Aorta (tissue), 5 donors: ENCODE measurements at places on chromosomes 3 and 15.

GRCh38 chr3:41033956-41034519 lies 165.3 kb upstream of the CTNNB1 start:
- DNase-seq = no peak

DNA sequence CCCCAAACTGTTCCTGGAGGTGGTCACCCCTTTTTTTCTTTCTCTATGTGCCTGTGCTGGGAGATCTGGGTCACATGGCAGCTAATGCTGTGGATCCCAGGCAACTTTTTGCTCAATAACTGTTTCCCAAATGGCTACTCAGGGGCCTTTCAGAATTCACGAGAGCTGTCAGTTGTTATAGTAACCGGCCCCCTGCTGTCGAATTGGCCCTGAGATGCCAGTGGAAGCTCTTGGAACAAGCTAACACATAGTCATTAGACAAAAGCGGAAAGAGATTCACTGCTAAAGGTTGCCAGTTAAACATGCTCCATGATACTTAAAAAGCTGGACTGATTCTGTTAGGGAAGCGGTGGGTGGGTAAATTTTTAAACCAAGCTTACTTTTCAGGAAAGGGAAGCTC lies 144.1 kb downstream of the FEZF2 start:
- DNase-seq = no peak

- no peak for DNase-seq
Measured at GRCh38 chr3:190381441-190381840, 6.5 kb upstream of the CLDN16 start.

- DNase-seq = no peak
Measured at GRCh38 chr15:46589088-46589487, 954.3 kb downstream of the SQOR start.

- no peak for DNase-seq
Measured at GRCh38 chr3:152385761-152386160, 117.0 kb downstream of the MBNL1 start.

GRCh38 chr15:98939311-98940080 lies 68.1 kb downstream of the PGPEP1L start:
- no peak for DNase-seq

GRCh38 chr15:78438619-78439285 lies 736 bp downstream of the IREB2 start:
- DNase-seq = no peak

- DNase-seq = no peak
Measured at GRCh38 chr15:93543093-93543492, 454.1 kb upstream of the RGMA start.

DNA sequence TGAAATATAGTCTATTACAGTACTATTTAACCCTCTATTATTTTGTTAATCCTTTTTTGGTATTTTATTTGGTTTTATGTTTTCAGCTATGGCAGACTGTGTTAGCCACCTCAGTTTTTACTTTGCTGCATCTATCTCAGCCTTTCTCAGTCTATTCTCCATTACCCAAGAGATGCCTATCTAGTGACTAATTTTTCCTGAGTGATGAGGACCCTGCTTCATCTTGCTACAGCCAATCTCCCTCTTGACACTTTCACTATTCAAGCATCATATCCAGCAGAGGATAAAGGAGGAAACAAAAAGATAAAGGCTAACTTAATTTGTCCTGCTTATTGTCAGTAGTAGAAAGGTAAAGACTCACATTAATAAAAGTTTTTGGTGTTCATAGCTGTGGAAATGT lies 141.8 kb upstream of the NECTIN3 start:
- DNase-seq = no peak

DNA sequence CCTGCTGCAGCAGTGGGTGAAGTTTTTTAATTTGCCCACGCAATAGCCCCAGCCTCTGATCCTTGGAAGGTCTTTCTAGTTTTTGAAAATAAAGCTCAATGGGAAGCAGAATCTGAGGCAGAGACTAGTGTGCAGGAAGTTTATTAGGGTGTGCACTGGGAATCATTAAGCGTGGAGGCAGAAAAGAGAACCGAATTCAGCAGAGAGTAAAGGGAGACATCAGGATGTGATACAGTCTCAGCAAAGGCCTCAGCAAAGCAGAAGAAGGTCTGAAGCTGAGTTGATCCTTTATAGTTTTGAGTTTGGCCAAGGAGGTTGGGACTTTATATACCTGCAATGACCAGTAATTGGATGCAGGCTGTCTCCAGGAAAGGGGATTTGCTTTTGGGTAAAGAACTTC lies 4.9 kb upstream of the BTLA start:
- DNase-seq = no peak

DNA sequence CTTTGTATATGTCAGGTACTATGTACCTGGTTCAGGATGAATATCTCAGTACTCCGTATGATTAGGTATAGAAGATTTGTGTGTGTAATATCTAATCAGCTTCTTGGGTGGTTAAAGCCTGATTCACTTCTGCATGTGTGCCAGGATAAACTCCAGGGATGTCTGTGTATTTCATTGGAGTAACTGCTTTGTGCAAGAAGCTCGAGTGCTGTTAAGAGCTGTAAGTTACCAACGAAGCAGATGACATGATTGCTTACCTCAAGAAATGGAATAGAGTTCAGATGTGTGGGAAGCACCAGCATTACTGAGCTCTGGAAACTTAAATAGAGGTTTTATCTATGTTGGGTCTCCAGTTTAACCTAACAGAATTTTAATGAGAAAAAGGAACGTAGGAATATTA lies 23.7 kb downstream of the FAM98B start:
- DNase-seq = no peak

GRCh38 chr3:155185631-155186071 lies 105.5 kb downstream of the MME start:
- no peak for DNase-seq

DNA sequence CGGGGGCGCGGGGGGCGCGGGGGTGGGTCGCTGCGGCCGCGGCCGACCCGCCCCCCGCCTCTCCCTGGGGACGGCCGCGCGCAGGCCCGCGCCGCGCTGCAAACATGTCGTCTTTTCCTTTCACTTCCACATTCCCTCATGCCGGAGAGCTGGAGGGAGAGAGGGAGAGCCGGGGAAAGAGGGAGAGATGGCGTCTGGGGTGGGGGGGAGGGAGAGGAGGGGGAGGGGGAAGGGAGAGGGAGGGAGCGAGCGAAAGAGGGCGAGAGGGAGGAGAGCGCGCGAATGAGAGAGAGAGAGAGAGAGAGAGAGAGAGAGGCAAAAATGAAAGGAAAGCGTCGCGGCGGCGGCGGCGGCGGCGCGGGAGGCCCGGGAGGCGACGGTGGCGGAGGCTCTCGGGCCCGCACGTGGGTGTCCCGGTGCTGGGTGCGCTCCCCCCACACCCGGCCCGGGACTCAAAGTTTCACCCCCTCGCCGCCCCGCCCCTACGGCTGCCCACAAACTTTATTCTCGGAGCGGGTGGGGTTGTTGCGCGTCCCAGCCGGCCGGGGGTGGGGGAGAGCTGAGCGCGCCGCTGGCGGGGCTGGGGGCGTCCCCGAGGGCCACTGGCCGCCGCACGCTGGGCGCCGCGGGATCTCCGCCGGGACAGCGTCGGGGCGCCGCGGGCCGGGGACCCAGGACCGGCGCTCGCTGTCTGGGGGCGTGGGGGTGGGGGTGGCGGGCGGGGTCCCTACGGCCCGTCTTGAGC lies 731 bp downstream of the ZNF710 start:
- peak; percentile 83 for DNase-seq

GRCh38 chr15:43518197-43518761 lies 871 bp downstream of the MAP1A start:
- DNase-seq = no peak

GRCh38 chr3:195806211-195806915 lies 5.4 kb downstream of the MUC4 start:
- peak; percentile 11 for DNase-seq

DNA sequence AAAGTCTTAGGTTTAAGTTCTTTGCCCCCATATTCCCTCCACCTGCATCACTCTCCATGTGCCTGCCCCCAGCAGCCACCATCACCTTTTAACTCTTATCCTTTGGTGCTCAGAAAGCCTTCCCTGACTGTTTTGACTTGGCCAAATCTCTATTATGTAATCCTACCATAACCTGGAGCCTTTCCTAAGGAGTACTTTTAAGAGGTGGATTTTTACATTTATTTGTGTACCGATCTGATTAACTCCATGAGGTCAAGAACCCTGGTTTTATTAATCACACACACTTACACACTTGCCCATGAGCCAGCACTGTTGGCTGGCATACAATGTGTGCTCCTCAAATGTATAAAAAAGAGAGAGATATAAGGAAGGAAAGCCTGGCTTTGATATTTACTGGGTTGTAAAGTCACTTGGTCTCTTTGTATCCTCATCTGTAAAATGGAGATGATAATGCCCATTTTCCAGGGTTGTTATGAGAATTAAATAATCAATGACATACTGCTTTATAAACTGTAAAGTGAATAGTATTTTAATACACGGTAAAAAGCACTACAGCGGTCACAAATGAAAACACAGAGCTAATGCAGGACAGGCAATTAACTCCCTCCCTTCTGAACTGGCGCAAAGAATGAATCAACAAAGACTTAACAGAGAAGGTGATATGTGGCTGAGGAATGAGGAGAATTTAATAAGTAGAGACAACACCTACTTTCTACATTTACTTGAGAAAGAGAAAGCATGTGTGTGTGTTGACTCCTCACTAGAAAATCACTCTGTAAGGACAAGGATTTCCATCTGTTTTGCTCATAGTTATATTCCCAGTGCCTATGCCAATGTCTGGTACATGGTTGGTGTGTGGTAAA lies 45.4 kb downstream of the ATP13A4 start:
- DNase-seq = no peak

DNA sequence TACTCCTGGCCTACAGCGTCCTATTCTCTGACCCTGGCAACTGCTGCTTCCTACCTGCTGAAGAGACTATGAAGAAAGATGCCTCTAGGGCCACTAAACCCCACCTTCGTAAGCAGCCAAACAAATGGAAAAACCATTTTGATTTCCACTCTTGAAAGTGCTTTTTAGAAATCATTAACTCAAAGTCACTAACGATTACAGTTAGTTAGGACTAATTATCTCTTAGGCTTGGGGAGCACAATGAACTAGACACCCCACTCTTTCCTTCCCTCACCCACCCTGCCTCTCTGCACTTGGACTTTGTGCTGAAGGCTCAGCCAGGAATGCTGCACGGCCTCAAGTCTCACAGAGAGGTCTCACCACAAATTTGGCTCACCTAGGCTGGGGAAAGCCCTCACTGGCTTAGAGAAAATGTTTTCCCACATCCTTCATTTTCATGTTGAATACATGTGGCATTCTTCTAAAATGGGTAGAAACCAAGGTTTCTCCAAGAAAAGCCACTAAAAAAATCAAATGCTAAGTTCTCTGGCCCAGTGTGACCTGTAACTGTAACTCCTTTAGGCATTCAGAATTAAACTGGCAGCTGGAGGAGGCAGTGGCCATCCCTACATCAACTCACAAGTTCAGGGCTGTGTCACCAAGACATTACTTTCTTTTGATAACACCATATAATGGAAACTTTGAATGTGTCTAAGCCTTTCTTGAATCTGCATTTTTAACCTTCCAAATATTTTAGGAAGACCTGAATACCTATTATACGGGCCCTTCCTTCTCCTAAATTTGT lies 47.1 kb downstream of the NPTN start:
- DNase-seq = no peak

DNA sequence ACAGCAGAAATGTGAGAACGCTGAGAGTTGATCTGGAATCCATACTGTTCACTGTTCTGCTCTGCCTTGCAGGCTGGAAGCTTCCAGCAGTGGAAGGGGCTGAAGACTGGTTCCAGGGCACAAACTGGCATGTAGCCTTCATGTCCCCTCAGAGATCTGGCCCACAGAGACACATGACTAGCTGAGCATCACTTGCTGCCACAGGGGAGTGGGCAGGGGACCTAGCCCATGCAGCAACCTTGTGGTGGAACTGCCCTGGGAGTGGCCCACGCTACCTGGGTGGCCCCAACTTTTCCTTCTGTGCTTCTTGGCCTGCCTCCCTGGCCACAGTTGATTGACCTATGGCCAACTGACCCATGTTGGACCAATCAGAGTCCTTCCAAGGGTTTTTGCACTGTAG lies 98.1 kb downstream of the TPRA1 start:
- no peak for DNase-seq

GRCh38 chr15:98663045-98663444 lies 14.7 kb downstream of the IGF1R start:
- no peak for DNase-seq

DNA sequence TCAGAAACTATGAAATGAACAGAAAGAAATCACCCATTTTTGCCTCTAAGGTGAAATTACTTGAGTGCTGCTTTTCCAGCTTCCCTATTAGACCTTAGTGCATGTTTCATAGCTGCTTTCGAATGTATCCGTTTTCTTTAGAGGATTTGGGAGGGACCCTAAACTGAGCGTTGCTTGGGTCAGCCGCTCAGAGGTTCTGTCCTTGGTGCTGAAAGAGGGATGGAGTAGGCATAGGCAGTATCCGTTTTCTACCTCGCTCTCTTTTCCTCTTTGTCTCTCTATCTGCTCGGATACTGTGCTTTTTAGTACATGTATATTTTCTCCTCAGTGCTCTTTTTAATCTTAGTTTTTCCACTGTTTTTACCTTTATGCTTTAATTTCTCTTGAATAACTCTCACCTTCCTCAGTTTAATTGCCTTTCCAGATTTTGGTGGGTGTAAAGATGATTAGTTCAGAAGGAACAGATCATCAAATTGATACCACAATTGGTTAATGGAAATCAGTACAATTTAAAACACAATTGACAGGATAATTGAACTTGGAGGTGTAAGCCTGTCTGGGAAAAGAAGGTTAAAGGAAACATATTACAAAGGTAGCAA lies at the start of gene DRD3:
Gene DRD3 (minus strand): TSS at position 283 of the 599 bp plus-strand sequence. CDS start 7,060 bp downstream, outside the sequence.
- no peak for DNase-seq

- DNase-seq = no peak
Measured at GRCh38 chr15:92017882-92018534, 164.5 kb downstream of the SLCO3A1 start.

- no peak for DNase-seq
Measured at GRCh38 chr15:64045774-64046420, 388 bp downstream of the DAPK2 start.

DNA sequence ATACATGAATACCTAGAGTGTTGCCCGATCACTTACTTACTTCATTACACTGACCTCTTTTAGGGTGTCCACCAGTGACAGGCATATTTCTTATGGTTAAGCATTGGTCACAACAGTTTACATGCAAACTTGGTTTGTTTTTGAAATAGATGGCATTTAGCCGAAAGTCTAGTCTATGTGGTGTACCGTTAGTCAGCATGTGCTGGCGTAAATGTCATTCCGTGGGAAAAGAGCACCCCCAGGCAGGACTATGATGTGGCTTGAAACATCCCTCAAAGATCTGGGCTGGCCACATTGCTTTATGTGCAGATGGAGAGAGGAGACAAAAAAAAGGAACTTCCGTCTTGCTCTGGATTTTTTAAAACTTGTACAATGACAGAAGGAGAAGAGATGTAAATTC lies 357.0 kb upstream of the ICE2 start:
- DNase-seq = no peak
